Hippocampal formation (tissue), 2 donors: ENCODE measurements at places on chromosomes 16 and 17.

- no peak for DNase-seq
Measured at GRCh38 chr17:16199093-16199492, 16.2 kb downstream of the NCOR1 start.

GRCh38 chr17:13346081-13346533, 255.6 kb downstream of the HS3ST3A1 start:
- DNase-seq = no peak

DNA sequence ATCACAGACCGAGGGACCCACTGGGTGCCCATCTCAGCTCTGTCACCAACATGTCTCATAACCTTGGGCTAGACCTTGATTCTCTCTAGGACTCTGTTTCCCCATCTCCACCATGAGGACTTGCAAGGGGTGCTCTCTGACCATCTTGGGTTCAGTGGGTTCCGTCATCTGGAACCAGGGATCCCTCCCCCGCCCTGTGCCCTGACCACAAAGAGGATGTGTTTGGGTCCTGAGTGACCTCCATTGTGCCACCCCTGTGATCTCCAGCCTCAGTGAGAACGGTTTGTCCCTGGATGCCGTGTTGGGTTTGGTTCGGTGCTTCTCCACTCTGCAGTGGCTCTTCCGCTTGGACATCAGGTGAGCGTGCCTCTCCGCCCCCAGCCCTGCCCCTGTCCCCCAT, 49.1 kb upstream of the CPNE2 start:
- DNase-seq = no peak

DNA sequence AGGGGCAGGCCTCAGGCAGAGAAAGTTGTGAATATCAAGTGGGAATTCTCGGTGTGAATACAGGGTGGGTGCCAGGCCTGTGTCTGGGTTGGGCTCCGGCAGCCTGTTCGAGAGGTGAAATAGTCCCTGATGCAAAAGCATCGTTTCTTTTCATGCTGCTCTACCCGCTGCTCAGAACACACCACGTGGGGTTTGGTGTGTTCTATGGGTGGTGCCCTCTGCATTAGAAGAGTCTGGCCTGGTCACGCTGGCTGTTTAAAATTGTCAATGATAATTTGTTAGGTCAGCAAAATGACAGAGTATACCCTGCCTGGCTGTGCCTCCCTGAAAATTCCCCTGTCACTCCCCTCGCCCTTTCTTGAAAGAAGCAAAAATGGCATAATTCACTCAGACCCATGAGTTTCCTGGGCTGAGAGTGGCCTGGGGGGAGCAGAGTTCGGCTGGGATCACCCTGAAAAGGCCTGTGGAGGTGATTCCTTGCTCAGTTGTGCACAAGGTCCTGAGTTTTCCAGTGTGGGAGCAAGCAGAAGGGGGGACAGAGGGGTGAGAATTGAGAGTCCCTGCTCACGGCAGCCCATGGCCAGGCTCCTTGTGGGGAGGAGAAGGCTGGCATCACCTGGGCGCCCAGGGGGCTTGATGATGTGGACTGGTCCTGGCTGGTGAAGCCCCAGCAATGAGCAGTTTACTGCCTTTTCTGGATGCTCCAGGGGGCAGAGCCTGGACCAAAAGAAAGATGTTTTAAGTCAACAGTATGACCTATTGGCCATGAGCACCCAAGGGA, 3.2 kb downstream of the CACNG5 start:
- DNase-seq = no peak

- no peak for DNase-seq
Measured at GRCh38 chr17:51643702-51644490, 383.6 kb downstream of the UTP18 start.

- DNase-seq = no peak
Measured at GRCh38 chr17:60423865-60424264, 1.6 kb downstream of the CHCT1 start.

DNA sequence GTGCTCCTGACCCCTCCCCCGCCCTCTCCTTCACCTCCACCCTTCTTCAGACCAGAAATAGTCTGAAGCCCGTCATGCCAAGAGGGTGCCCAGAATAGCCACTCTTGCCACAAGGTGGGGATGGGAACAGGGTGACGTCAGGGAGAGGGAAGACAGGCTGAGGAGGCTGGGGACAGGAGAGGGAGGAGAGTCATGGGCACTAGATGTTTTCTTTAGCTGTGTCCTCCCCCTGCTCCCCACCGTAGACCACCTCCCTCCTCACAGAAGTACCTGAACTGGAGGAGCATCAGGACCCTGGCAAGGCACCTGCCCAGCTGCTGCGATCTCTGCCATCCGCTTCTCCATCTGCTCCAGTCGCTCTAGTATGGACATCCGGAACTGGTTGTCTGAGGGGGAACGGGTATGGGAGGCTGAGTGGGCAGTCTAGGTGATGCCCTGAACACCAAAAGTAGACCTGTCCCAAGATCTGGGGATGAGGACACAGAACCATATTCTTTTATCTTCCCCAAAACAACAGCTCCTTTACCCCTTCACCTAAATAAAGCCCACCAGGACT, 6.6 kb upstream of the SPAG7 start:
- no peak for DNase-seq

DNA sequence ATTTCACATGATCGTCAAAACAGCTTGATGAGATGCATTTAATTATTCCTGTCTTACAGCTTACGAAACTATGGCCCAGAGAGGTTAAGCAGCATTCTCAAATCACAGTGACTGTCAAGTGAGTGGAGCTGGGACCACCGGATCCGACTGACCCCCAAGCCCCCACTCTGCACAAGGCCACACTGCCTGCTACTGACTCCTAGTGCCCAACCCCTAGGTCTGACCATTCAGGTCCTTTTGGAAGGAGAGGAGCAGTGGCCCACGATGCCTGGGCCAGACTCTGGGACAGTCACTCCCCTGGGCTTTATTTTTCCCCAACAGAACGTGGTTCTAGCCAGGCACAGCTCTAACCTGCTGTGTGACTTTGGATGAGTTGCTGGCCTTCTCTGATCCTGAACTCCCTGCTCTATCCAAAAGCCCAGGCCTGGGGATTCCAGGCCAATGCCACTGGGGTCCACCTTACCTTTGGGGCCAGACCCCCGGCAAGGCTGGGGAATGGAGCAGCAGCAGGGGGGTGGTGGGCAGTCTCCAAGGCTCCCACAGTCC, 9.9 kb downstream of the TSPOAP1 start:
- no peak for DNase-seq

- no peak for DNase-seq
Measured at GRCh38 chr17:27660436-27660835, 29.4 kb downstream of the LGALS9 start.

DNA sequence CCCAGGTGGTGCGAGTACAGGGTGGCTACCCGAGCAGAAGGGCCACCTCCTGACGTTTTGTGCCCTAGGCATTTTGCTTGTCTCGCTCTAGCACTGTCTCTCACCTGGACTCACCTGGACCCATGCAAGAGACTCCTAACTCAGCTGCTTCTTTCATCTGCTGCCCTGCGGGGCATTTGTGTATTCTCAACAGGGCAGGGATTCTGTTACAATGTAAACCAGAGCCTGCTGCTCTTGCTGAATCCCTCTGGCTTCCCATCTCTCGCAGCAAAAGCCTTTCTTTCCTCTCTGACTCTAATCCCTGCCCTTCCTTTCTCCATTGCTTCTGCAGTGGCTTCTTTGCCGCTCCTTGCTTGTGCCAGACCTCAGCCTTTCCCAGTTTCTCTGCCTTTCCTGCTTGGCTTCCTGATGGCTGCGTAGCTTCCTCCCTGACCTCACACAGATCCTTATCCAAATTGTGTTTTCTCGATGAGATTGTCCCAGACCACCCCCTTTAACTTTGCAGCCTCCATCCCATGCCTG, 10.2 kb downstream of the ARSG start:
- DNase-seq = no peak

- no peak for DNase-seq
Measured at GRCh38 chr17:73427198-73427597, 115.4 kb upstream of the CDC42EP4 start.

- DNase-seq = peak; percentile 56
Measured at GRCh38 chr16:50368410-50369132, at the start of gene BRD7. Gene BRD7, minus strand, starts transcription at chr16:50368988. Its CDS starts 214 bp downstream, at chr16:50368774.

- DNase-seq = no peak
Measured at GRCh38 chr17:35167046-35167445, 19.4 kb downstream of the UNC45B start.

DNA sequence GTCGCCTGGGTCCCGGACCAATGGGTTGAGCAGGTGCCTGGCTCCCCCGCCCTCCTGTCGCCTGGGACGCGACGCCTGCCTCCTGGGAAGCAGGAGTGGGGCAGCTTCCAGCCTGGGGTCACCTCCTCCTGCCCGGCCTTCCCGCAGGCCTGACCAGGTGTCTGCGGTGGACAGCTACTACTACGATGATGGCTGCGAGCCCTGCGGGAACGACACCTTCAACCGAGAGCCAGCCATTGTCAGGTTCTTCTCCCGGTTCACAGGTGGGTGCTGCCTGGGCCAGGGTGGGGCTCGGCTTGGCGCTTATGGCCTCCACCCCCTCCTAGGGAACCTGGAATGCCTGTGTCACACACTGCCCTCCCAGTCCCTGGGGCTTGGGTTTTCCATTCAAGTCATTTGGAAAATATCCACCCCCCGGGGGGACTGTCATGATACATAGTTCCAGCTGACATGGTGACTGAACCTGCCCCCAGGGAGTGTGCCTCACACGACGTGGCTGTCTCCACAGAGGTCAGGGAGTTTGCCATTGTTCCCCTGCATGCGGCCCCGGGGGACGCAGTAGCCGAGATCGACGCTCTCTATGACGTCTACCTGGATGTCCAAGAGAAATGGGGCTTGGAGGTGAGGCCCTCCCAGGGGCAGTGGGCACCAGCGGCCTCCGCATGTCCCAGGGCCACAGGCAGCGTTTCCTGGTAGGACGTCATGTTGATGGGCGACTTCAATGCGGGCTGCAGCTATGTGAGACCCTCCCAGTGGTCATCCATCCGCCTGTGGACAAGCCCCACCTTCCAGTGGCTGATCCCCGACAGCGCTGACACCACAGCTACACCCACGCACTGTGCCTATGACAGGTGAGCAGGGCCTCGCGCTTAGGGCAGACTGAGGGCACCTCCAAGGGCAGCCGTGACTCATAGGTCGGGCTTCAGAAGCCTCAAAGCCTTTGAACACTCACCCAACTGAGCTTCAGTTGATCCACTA, 2.3 kb downstream of the DNASE1 start:
- DNase-seq = no peak

DNA sequence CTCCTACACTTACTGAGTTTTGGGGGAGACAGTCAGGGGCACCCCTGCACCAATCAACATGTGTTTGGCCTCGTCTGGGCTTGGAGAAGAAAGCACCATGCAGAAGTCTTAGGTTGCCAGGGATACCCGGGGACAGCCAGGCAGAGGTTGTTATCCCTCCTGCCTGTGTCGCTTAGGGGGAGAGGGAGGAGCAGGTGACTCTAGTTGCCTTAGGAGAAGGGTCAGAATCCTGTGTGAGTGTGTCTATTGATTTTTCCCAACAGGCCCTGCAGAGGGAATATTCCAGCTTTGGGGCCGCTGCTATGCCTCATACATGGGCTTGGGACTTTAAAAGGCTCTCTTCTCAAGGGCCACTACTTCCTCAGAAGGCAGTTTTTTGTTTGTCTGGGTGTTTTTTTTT, 89.1 kb downstream of the RGS9 start:
- DNase-seq = no peak

GRCh38 chr17:77571155-77571981, 387.1 kb upstream of the TNRC6C start:
- peak; percentile 15 for DNase-seq

DNA sequence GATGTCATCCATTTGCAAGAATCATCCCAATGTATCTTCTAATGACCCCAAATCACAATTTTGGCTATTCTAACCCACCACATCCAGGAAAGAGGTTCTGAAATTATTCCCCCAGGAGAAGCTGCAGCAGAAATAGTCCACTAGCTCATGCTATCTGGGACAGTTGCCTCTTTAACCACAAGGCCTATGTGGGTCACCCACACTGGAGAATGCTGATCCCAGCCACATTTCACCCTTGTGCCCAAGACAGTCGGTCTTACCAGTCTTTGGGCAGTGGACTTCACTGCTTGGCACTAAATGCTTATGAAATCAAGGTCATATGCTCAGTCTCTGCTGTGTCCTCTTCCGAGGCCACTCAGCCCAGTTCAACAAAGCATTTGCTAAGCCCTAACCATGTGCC, 27.0 kb downstream of the ABCC12 start:
- DNase-seq = no peak

DNA sequence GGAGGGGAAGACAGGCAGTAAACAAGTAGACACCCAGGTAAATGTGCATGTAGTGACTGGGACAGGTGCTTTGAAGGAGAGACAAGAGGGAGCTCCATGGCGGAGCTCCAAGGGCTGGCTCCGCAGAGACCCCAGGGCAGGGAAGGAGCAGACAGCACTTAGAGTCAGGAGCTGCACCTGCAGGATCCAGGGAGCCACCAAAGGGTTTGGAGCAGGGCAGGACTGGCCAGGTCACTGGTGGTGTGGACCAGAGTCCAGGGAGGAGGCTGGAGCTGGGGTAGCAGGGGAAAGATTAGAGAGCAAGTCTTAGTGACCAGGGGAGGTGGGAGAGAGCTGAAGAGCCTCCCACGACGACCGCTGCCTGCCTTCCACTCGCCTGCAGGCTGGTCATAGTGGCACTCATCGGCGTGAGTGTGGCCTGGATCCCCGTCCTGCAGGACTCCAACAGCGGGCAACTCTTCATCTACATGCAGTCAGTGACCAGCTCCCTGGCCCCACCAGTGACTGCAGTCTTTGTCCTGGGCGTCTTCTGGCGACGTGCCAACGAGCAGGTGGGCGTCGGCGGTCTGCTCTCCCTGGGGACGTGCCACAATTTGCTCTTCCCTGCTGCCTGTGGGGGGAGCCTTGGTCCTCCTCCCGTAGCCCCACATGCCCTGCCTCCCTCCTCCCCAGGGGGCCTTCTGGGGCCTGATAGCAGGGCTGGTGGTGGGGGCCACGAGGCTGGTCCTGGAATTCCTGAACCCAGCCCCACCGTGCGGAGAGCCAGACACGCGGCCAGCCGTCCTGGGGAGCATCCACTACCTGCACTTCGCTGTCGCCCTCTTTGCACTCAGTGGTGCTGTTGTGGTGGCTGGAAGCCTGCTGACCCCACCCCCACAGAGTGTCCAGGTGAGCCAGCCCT, 14.7 kb upstream of the FAM83G start:
- DNase-seq = no peak

DNA sequence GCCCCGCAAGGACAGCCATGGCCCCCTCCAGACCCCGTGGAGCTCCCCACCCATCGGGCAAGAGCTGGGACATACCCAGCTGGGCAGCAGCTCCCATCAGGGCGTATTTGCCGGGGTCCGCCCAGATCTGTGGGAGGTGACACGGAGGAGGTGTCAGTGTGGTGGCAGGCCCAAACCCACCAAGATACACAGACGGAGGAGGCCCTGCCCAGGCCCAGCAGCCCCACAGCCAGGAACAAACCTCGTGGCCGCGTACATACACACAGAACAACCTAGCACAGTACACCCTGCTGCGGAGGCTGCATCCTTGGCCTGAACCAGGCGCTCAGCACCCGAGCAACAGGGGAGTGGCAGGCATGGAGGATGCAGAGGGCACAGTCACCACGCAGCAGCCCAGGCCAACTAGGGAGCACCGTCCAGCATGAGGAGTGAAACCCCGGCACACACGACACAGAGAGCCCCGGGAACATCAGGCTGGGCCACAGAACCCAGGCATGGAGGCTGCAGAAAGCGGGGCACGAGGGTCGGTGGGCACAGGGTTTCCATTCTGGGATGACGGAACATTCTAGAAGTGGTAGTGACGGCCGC, 4.9 kb upstream of the CCDC154 start:
- no peak for DNase-seq
